T-helper 9 cell (primary cell): ENCODE measurements at places on chromosomes 5 and 9.

GRCh38 chr5:76193635-76194034 is 110.5 kb downstream of the SV2C start:
- no peak for DNase-seq

DNA sequence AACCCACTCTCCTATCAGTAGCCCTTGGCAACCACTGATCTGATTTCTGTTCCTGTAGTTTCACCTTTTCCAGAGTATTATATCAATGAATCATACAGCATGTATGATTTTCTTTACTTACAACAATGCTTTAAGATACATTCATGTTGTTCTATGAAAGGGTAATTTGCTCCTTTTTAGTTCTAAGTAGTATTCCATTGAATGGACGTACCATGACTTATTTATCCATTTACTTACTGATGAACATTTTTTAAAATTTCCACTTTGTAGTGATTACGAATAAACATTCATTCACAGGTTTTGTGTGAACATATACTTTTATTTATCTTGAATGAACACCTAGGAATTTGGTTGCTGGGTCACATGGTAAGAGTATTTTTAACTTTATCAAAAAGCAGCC is 620.8 kb downstream of the HTR1A start:
- no peak for DNase-seq

DNA sequence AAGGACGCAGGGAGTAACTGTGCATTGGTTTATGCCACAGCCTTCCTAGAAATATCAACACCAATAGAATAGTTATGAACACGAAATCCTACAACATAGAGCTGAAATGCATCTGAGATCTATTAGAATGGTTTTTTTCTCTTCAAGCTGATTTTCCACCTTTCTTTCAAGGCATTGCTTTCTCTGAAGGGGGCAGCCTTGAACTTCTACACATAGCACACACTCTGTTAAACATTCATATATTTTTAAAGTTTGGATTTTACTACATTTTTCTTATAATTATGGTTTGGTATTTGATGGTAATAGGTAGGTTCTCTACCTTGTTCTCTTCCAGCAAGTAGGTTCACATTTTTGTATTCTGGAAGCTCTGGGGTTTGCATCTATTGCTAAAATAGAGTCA is 661.8 kb downstream of the SEMA5A start:
- DNase-seq: no peak

DNA sequence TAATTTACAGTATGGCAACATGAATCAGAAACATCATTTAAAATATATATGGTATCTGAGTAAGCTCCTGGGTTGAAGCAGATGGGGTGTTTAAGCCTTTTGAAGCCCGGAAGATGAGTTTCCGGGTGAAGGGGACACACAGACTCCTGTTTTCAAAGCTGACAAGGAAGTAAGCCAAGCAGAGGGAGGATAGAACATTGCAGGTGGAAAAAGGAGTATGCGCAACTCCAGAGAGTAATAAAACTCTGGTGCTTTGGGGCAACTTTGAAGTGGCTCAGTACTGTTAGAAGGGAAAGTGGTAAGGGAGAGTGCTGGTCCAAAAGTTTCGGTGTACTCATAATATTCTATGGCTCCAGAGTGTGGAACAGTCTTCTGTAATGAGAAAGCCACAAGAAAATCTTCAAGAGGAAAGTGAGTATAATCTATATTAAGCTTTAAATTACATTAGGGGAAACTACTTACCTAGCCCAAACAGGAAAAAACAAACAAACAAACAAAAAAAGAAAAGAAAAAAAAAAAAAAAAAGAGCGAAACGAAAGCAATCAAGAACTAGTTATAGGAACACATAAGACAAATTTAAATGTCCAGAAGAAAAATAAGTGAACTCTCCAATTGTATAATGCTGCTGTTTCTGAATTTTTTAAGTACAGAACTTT is 2.3 kb upstream of the ST8SIA4 start:
- no peak for DNase-seq

DNA sequence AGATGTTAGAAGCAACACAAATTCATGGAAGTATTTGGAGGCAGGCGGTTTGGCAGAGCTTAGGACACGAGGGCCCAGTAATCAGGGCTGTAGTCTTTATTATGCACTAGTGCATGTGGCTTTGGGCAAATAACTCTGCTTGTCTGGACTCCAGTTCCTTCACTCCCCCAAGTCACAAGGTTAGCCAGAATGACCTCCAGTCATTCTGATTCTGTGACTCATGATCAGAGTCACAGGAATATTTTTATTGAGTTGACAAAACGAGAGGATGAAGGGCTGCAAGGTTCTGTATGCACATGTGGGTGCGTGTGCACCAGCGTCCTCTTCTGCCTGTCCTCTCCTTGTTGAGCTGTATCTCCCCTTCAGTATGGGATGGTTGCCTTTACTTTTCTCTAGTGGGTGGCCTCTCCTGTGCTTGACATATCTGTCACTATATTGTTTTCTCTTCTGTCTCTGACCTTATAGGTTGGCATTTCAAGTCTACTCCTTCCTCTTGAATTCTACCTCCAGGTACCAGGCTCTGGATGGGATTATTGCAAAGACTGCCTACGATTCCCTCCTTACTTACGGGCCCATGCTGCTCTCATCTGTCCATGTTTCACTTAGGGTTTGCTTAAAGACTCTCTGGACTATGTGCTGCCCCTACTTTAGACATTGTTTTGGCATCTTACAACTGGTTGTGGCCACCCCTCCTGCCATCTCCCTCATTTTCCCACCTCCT is 94.6 kb downstream of the KDM4C start:
- no peak for DNase-seq

GRCh38 chr5:125634216-125634835 is 788.9 kb upstream of the GRAMD2B start:
- no peak for DNase-seq

- DNase-seq: no peak
Measured at GRCh38 chr5:152271420-152271819, 133.7 kb downstream of the NMUR2 start.

GRCh38 chr5:135891268-135891667 is 4.4 kb downstream of the IL9 start:
- DNase-seq: no peak
